ENCODE measurements at places on chromosomes 6 and 20.

DNA sequence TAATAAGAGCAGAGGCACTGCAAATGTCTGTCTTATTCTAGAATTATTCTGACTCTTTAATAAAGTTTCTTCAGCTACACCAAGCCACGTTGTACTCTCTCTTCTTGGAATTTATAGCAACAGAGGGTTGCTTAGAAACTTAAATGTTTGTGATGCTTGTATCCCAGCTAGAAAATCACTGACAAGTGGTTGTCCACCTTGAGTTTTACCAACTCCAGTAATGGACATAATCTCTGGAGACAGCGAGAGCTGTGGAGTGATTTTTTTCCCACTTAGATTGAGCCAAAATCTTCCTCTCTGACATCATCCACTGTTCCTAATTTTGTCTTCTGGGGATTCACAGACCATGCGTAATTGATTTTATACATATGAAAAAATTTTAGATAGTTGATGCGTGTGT lies 8.0 kb downstream of the ECT2L start:
- no peak for DNase-seq

DNA sequence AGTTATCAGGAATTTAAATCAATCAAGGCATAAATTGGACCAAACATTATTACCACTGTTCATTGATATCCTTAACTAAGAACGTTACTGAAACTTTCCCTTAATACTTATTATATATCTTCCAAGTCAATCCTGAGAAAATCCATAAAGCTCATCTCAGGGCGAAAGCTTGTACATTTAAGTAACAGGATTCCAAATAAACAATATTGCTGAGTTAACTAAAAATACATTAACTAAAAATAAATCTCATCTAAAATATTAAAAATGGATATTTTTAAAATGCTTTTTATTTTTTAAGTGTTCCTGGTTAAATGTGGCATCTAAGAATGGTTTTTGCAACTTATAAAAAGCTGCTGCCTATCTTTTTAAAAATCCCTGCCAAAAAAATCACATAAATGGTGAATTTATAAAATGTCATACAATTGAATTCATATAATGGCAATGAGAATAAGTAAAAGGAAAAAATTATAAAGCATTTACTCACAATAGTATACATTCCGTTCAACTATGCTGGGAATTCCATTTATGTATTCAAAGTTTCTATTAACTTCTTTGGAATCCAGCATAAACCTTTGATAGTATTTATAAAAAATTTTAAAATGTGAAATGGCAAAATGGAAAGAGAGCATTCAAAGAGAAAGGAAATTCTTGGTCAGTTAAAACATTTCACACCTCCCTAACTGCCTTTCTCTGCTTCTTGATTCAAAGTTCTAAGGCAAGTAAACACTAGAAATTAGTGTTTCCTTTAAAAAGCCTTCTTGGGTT lies 20.8 kb upstream of the GMDS start:
- DNase-seq: no peak

DNA sequence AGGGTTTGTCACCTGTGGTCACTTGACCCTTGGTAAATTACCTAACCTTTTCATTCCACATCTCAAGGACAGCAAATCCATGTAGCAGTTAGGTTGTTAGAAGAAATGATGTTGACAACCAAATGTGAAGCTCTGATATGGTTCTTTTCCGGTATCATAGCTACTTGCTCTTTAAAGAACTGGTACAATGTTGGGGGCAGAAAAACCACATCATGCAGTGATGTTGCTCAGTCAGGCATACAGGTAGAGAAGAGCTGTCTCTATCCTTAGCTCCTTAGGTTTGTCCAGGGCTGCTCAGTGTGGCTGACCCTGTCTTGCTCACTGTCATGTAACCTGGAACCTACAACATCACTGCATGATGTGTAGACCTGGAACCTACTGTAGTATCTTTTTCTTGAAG lies 135.5 kb downstream of the LRRC1 start:
- no peak for DNase-seq

DNA sequence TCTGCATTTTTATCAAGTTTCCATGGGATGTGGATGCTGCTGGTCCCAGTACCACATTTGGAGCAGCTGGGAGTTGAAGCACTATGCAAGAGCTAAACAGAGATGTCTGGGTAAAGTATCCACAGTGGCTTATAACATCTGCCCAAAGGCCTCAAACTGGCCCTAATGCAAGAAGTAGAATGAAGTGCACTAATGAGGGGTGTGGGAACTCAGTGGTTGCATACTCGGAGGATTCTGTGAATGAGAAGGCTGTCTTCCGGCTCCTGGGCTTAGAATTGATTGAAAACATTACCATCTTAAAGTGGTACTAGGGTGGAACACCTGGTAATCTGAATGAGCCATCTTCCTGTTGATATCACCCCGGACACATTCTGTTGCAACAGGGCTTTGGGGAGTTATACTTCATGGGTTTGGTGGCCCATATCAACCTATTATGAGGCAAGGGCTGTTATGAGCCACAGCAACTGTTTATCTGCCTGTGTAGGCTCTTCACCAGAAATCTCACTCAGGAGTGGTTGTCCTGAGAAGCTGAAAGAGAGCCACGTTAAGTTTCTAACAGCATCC lies 54.7 kb upstream of the SNRPB2 start:
- no peak for DNase-seq

GRCh38 chr6:109308018-109308492 lies 74.2 kb downstream of the CD164 start:
- DNase-seq: no peak

- no peak for DNase-seq
Measured at GRCh38 chr6:54097753-54098152, 13.5 kb upstream of the MLIP start.

GRCh38 chr6:46090115-46091079 lies 39.4 kb upstream of the ENPP4 start:
- DNase-seq: peak; percentile 21

GRCh38 chr6:99341862-99342455 lies 7.5 kb downstream of the FAXC start:
- no peak for DNase-seq

- DNase-seq: no peak
Measured at GRCh38 chr20:37687478-37687805, 6.4 kb upstream of the CTNNBL1 start.

- peak; percentile 43 for DNase-seq
Measured at GRCh38 chr20:50588034-50588736, 78.0 kb downstream of the PTPN1 start.

DNA sequence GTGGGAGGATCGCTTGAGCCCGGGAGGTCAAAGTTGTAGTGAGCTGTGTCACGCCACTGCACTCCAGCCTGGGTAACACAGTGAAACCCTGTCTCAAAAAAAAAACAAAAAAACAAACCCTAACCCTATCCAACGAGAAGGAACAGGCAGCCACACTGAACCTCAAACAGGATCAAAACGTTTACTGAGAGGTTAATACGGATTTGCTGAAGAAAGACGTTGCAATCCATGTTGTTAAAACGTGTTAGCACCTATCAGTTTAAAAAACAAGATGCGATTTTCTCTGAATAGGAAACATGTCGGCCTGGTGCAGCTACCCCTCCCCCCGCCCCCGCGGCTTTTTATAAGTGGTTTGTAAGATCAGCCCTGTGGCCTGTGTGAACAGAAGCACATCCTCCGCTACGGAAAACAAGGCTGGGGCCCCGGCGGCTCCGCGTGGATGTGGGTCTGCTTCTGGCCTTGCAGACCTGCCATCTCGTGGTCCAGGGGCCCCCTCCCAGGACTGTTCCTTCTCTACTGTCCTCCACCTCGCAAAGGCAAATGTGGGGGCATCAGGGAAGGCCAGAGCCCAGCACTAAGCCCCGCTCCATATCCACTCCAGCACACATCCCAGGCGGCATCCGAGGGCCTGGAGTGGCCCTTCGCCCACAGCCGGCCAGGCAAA lies 11.4 kb downstream of the SLC2A4RG start:
- peak; percentile 39 for DNase-seq

DNA sequence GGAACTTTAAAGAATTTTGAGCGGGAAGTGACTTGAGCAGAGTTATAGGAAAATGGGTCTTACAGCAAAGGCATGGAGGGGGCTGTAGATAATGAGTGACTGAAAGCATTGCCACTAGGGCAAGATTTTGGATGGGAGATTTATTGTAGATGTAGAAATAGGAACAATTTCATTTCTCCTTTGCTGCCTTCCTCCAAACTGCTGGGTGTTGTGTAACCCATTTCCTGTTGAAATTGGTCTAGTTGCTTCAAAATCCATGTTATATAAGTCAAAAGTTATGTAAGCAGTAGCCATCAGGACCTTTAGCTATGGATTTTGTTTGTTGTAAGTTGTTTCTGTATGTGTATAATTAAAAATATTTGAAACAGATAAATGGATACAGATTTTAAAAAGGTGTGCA lies 11.1 kb downstream of the YWHAB start:
- no peak for DNase-seq

- no peak for DNase-seq
Measured at GRCh38 chr6:133590814-133591213, 298.1 kb upstream of the TCF21 start.

- no peak for DNase-seq
Measured at GRCh38 chr6:29653452-29654038, 3.3 kb upstream of the MOG start.

DNA sequence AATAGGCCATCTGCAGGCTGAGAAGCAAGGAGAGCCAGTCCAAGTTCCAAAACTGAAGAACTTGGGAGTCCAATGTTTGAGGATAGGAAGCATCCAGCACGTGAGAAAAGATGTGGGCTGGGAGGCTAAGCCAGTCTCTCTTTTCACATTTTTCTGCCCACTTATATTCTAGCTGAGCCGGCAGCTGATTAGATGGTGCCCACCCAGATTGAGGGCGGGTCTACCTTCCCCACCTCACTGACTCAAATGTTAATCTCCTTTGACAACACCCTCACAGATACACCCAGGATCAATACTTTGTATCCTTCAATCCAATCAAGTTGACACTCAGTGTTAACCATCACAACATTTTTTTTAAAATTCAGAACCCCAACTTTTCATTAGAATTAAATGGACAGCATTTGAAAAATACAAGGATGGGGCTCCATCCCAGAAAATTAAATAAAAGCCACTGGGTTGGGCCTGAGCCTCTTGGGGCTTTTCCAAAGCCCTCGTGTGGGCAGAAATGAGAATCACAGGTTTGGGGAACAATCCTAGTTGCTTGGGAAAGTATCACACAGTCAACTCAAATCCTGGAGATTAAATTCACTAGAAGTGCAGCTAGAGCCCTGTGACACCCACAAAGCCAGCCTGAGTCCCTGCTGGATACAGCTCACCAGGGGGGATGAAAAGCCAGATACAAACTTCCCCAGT lies 2.2 kb downstream of the CLDN20 start:
- no peak for DNase-seq

GRCh38 chr6:68473433-68474210 lies 161.5 kb upstream of the ADGRB3 start:
- no peak for DNase-seq

- DNase-seq: peak; percentile 52
Measured at GRCh38 chr6:158220786-158221442, 52.8 kb downstream of the GTF2H5 start.

DNA sequence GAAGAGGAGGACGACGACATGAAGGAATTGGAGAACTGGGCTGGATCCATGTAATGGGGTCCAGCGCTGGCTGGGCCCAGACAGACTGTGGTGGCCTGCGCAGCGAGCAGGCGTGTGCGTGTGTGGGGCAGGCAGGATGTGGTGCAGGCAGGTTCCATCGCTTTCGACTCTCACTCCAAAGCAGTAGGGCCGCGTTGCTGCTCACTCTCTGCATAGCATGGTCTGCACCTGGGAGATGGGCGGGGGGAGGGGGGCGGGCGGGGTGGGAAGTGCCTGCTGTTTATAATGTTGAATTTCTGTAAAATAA lies 42.3 kb downstream of the CHMP4B start:
- no peak for DNase-seq

GRCh38 chr6:17729223-17730077 lies 22.7 kb upstream of the NUP153 start:
- no peak for DNase-seq

DNA sequence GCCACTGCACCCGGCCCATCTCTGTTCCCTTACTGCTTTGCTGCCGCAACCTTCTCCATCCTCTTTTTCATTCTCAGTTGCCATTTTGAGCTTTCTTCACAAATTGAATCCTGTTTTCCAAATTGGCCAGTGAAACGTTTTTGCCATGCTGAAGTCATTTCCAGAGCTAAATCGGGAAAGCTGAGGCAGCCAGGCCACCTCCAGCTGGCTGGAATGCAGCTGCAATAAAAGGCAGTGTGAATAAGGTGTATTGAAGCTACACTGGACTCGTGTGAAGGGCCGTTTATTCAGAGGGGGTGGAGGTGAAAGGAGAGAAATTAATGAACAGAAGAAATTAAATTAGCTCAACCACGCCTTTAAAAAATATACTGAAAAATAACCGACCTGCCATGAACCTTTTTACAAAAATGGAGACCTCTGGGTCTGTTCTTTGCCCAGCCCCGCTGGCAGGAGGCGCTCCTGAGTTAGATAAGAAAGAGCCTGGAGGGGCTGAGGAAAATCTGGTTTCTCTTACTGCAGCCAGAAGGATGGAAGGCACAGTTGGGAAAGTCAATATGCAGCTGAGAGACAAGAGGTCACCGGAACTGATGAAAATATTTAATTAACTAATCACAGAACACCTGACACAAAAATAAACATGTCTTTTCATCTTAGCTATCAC lies 283.9 kb downstream of the FOXC1 start:
- no peak for DNase-seq

DNA sequence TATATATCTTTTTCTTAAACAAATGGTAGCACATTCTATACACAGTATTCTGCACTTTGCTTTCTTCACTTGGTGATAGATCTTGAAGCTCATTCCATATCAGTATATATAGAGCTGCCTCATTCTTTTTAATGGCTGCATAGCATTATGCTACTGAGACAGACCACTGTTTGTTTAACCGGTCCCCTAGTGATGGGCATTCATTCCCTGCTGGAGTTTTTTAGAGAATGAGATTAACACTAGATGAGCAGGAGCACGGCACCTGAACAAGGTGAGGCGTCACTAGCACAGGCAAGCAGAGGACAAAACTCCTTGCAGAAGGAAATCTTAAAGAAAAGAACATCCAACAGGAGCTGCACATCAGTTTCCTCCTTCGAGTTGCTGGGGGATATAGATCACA lies 69.6 kb downstream of the GNAS-AS1 start:
- no peak for DNase-seq

GRCh38 chr6:147057705-147058342 lies 146.4 kb upstream of the STXBP5 start:
- no peak for DNase-seq

DNA sequence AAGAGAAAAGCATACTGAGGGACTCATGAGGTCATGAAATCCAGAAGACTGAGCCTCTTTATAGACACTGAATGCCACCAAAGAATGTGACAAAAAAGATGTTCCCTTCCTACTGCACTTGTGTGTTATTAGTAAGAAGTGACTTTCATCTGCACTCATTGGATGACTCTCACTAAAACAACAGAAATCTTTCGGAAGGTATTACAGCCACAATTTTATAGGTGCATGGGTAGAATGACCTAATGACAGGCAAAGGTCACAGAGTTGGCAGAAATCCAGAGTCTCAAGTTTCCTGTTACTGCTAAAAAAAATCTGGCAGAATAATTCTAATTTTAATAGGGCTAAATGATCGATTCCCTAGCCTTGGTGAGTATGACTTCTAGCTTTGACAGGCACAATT lies 13.3 kb downstream of the PKHD1 start:
- DNase-seq: no peak

All from stimulated activated CD8-positive, alpha-beta memory T cell treated with anti-CD3 and anti-CD28 coated beads, Interleukin-7, amount 100 ng/mL, for 1 hour (primary cell).